MV-4-11 (cell line): ENCODE measurements at places on chromosomes 5 and 9.

DNA sequence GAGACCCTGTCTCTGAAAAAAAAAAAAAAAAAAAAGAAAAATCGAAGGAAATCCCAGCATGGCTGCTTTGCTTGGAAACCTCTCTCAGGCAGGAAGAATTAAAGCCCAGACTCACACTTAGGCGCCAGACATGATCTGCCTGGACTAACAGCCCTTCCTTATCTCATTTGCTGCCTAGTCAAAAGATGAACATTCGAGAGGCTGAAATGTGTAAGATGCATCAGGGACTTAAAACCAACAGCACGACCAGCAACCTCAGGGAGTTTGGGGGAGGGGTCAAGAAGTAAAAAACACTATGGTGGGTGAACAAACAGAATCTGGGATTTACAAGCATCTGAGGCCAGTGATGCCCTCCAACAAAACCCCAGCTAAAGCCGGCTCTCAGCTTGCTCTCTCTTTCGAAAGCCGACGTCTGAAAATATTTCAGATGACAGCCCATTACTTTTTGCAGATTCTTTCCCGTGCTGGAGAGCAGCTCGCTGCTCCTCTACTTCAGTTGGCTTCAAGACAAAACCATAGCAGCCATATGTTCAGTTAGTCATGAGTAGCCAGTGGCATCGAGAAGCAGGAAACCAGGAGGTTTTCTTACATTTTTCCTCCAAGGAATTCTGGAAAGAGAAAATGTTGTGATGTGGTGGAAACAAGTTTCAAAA, 249.9 kb downstream of the MARCHF11 start:
- no peak for DNase-seq

GRCh38 chr5:58077966-58078365, 381.9 kb downstream of the PLK2 start:
- DNase-seq = no peak

- no peak for DNase-seq
These were observed 152.7 kb upstream of the POC5 start for GRCh38 chr5:75869891-75870290.

DNA sequence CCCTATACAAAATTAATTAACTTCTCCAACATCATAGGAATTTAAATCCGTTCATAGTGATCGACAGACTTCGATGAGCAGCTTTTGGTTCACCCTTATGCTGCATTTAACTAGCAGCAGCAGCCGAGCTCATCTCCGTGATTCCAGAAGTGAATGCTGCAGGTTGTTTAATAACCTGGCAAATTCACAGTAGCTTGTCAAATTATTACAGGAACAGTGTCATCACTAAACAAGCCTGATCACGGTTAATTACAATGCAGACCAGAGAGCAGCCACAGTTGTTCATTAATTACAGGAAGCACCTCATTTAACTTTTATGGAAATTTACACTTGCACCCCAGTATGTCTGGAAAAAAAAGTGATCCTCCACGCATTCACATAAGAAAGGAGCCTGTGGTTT, 188.2 kb downstream of the BNC2 start:
- DNase-seq = no peak

DNA sequence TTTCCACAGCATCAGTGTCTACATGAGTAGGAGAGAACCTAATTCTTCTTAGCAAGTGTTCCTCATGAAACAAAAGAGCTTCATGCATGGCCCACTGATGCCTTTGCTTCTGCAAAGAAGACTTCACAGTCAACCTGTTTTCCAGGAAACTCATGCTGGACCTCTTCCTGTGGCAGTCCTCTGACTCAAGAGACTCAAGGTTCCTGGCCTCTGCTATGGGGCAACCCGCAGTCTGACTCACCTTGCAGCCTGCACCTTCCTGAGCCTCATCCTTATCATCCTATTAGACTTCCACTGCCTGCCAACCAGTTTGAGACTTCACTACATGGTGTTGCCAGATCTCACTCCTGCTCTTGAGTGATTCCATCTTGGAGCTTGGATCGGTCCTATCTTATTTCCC, 17.6 kb upstream of the AGGF1 start:
- DNase-seq = no peak

GRCh38 chr5:178780581-178781498, 50.4 kb upstream of the ZNF354A start:
- DNase-seq = peak; percentile 50

DNA sequence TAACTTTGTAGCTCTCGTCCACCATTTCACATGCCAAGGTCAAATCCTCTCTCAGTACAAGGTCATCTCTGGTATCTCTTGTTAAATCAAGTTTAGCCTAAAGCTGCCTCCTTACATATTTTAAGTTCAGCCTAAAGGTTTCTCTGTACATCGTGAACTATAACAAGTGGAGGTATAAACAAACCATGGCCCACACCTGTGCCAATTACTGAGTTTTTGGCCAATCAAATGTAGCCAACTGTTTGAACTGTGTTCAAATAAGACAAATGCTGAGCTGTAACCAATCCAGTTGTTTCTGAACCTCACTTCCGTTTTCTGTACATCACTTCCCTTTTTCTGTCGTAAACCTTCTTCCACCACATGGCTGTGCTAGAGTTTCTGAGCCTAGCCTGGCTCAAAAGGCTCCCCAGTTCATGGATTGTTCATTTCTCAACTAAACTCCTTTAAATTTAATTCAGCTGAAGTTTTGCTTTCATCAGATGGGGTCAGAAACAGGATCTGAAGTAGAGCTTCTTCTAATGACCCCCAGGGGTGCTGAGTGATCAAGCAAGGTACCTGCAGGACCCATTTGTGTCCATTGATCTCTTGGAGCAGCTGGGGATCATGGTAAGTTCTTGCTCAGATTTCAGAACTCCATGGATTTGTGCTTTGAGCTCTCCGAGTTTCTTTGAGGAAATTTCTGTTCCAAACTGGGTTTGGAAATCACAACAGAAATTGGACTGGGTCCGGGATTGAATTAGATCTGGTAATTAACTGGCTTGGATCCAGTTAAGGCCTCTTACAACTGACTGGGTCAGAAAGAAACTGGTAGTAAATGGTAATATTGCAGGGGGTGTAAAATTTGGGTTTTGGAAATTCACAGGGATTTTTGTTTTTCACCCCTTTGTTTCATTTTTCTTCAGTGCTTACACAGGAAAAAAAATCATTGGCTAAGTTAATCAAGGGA, 11.0 kb upstream of the NANS start:
- peak; percentile 96 for DNase-seq

DNA sequence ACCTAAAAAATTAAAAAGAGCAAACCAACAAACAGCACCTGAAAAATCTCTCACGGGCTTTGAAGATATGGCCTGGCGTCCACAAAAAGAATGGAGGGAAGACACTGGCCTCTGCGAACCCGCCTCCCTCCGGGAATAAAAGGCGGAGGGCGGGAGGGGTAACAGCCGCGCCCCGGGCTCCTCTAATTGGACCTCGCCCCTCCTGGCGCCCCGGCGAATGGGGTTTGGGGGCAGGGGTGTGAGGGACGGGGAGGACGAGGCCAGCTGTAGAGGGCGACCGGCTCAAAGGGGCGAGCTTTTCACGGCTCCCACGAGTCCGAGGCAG, 753 bp downstream of the FANCC start:
- no peak for DNase-seq

GRCh38 chr5:25763781-25764180, 1119.0 kb upstream of the CDH10 start:
- no peak for DNase-seq

DNA sequence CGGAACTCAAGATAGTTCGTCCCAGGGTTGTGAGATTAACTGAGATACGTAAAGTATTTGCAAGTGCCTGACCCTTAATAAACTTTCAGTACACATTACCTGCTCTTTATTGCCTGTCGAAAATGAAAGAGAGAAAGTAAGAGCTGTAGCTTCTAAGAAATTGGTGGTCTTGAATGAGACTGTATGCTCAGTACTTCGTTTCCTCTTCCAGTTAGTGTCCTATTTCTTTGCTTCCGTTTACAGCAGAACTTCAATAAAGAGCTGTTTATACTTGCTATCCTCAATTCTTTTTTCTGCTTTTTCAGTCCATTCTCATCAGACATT, 534 bp downstream of the SRFBP1 start:
- peak; percentile 27 for DNase-seq

- no peak for DNase-seq
These were observed 71.8 kb upstream of the PPARGC1B start for GRCh38 chr5:149658299-149658698.
